Nucleus accumbens (tissue), 56 donors: ENCODE measurements at places on chromosomes 16 and 17.

- no peak for DNase-seq
Measured at GRCh38 chr16:85169333-85170065, 57.2 kb upstream of the CIBAR2 start.

DNA sequence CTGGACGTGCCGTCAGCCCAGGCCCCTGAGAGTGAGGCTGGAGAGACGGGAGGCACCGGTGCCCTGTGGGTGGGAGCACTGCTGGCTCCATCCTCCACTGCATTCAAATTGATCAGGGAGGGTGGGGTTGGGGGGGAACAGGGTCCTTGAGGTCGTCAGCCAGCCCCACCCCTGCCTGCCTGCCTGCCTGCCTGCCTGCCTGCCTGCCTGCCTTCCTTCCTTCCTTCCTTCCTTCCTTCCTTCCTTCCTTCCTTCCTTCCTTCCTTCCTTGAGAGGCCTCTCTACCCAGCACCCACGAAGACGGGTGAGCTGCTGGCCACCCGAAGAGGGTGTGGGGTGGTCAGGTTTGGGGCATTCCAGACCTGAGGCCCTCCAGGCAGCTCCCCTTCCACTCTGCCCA lies 16.0 kb downstream of the BAHCC1 start:
- no peak for DNase-seq

- DNase-seq = no peak
Measured at GRCh38 chr17:49589577-49589927, 13.9 kb downstream of the NXPH3 start.

DNA sequence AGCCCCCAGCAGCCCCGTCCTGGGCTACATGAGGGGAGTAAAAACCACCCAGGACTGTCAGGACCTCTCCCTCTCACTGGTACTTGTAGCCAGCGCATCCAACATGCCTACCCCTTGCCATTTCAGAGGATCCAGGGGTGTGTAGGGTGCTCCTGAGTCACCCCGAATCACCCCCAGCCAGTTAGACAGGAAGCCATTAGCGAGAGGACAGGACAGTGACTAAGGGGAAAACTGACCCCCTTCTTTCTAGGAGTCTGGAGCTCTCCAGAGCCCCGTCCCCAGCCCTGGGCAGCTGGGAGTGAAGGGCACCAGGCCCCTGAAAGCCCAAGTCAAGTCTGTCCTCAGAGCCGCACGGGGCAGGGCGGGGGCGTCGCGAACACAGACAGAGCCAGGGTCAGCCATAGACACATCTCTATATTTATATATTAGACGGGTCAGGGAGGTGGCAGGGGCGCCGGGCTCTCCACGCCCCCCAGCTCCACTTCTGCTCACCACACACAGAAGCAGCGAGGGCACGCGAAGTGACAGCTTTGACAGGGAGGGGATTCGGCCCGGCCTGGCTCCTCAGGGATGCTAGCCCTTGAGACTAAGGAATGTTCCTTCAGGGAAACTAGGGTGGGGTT lies 485 bp upstream of the GDPD3 start:
- no peak for DNase-seq

- peak; percentile 51 for DNase-seq
Measured at GRCh38 chr16:50862818-50863643, 121.1 kb downstream of the CYLD start.
